GM12891 (cell line): ENCODE measurements at places on chromosomes 5 and 9.

GRCh38 chr9:80763536-80763935 is 925.8 kb downstream of the TLE1 start:
- DNase-seq, result no peak

- DNase-seq, result no peak
Measured at GRCh38 chr9:123238365-123238764, 30.0 kb downstream of the STRBP start.

GRCh38 chr5:38131686-38132085 is 126.7 kb upstream of the EGFLAM start:
- no peak for DNase-seq

DNA sequence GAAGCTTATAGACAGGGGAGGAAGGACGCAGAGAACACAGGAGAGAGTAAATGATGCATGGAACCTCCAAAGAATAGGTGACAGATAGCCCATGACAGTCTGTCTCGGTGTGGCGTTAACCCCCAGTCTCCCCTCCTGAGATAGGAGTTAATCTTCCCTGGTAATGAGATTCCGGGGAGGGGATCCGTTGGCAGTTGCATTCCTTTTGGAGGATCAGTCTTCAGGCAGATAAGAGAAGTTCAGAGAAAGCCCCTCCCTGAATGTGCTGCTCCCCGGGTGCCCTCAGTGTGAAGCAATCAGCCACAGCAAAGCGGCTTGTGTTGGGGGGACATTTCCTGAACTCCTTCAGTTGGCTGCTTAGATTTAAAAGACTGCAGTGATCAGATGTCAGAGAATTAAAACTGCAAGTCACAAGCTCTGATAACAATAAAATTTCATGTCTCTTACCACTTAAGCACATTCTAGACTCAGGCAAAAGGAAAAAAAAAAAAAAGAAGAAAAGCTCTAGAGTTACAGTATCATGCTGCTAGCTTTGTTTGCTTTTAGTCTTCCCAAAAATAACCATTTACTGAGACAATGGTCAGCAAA is 121.1 kb downstream of the EGFLAM start:
- no peak for DNase-seq

- DNase-seq, result no peak
Measured at GRCh38 chr9:95826183-95826838, 49.2 kb upstream of the ERCC6L2 start.

DNA sequence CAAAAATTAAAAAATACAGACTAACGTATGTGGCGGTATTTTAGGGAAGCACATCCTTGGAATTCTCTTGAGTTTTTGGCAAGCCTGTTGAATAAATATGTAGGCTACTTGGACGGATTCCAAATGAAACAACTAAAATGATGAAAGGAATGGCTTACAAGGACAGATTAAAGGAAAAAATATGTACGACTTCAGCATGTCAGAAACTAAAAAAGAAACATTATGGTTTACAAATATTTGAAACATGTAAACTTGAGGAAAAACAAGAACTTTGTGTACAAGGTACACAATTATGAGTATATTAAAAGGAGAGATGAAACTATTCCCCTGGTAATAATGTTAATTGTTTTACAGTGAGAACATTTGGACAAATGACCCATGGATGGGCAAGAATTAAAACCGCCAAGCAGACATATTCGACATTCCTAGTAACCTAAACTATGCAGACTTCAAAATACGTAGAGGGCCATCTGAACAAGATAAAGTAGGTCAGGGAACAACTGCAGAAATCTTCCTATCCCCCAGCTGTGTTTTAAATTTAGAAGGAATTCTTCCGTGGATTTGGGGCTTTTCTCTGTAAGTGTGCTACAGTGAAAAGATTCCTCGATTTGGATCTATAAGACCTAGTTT is 12.5 kb downstream of the EDIL3 start:
- DNase-seq, result no peak

DNA sequence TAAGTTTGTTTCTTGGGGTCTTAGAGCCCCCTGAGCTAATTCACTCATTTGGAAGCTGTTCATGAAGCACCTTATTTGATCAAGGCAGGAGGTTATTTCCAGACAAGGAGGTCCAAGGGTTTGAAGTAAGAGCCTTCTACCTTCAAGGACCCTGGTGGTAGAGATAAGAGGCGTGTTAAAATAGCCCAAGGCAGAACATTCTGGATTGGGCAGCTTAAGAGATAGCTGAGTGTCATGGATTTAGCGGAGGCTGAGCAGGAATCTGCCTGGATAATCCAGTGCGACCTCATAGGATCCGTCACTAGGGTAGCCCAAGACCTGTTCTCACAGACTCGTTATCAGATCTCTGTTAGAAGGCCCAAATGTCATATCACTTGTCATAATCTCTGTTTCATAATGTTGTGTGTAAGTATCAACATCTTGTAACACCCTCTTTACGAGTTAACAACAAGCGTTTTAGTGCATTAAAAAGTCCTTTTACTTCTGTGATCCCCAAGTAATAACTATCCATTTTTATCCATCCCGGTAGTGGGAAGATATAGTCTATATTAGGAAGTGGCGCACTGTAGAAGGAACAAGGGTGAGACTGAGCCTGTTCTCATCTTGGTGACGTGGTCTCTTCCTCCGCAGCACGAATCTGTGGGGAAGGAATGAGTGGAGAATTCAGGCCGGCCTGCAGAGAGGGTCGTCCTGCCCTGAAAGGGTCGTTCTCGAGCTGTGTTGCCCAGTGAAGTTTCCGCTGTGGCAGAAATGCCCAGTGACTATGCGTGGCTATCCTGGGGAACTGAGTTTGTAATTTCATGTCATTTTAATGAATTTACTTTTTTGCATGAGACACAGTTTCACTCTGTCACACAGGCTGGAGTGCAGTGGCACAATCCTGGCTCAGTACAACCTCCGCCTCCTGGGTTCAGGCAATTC is 28.8 kb downstream of the SLC25A25 start:
- no peak for DNase-seq

DNA sequence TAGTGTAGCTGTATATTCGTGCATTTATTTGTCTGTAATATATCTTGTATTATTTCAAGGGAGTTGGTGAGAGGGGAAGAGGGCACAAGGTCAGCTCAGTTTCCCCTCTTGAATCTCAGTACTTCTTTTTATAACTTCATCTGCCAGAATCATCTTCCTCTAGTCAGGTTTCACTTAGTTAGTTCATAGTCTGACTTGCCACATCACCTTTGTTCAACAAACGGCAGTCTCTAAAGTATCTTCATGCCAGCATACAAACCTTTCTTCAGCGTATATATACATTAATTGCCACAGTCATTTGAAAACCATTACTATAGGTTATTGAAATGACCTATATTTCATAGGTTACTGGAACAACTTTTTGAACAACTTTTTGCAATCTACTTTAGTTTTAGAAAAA is 1.6 kb downstream of the ECM2 start:
- DNase-seq, result no peak

GRCh38 chr9:134005381-134005780 is 13.3 kb upstream of the VAV2 start:
- no peak for DNase-seq

DNA sequence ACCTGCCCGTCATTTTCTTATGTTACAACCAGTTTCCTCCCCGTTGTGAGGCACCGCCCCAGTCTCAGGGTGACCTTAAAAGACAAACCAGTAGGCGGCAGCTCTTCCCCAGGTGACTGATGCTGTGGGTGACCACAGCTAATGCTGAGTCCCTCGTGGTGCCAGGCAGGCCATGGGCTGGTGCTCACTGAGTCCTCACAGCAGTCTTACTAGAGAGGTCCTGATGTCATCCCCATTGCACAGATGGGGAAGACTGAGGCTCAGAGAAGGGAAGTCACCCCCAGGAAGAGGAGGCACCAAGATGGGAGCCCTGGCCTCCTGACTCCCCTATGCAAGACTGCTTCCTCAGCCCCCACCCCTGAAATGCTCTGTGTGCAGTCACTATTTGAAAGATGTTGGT is 978 bp downstream of the CFAP157 start:
- DNase-seq, result peak; percentile 62

DNA sequence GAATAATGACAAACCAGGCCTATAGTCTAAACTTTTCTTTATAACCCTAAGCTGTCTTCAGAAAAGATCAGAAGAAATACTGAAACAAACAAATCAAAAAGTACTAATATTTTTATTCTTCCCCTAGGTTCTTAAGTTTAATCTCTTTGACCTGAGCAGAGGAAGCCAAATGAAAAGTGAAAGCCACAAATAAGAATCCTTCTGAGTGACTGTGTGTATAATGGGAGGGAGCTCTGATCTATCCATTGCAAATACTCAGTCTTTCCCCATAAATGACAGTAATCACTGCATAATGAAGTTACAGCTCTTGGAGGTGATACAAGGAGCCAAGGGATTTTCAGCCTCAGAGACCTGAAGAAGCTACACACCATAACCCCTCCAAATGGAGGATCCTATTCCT is 126.9 kb upstream of the ATP10B start:
- no peak for DNase-seq

GRCh38 chr5:17187786-17188170 is 29.7 kb upstream of the BASP1 start:
- DNase-seq, result no peak

DNA sequence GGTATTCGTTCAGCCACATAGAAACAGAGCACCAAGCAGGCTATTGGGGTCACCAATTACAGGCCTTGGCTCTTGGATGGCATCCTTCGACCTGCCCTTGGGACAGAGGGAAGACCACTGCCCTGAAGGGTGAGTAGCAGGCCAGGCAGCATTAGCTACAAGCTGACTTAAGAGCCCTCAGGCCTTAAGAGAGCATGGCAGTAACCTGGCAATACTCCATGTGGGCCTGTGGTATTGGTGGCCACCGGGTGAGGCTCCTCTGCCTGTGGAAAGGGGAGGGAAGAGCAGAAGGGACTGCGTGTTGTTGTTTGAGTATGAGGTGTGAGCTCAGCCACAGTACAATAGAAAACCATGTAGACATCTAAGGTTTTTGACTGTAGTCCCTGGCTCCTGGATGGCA is 170.6 kb downstream of the MCTP1 start:
- no peak for DNase-seq

DNA sequence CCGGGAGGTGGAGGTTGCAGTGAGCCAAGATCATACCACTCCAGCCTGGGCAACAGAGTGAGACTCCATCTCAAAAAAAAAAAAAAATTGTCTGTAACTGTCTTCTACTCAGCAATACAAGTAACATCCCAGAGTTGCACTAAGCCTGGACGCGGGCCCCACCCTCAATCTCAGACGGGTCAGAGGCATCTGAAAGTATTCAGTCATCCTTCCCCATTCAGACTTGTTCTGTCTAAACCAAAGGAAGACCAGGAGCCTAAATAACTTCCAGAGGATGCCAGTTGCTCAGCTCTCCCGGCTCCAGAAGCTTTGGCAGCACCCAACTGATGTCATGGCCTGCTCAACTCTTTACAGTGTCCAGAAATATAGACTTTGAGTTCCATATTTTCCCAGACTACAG is 218.6 kb downstream of the AUH start:
- DNase-seq, result no peak

DNA sequence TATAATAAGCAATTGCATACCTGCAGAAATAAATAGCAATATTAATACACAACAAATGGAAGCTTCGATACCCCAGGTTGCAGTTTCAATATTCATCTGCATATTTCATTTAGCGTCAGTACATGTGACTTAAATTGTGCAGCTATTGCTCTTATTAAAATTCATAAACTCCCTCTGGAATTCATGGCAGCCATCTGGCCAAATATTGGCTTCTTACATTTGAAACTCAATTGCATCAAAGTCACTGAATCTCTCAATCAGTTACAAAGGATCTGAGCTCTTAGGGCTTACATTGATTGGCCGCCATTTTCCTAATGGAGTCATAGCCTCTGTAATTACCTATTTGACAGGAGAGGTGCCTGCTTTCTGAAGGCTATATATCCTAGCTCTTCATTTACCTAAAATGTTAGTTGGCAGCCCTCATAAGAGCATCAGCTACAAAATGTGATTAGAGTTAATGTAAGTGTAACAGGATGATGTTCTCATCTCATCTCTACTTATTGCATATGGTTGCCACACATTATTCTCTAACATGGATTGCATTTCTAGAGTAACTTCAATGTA is 453.5 kb downstream of the CAAP1 start:
- DNase-seq, result no peak

GRCh38 chr9:90046317-90046861 is 441.6 kb downstream of the GADD45G start:
- DNase-seq, result no peak

DNA sequence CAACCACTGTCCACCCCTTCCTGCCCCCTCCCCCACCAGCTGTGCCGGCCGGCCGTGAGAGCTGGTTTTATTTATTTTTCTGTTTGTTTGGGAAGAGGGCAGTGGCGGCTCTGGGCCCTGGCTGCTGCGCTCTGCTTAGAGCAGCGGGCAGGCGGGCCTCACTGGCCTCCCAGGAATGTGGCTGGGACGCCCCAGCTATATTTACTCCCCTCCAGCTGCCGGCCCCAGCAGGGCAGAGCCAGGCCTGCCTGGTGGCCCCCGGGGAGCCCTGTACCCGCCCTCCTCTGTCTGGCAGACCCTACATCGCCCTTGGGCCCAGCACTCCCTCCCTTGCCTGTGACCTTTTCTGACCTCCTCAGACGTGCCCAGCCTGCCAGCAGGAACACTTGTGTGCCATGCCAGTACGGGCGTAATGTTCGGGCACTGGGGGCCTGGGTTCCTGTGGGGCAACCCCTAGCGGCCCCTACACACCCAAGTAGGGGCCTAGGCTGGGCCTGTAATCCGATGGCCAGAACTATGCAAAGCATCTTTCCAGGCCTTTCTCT is 7.7 kb downstream of the CXXC5 start:
- no peak for DNase-seq

GRCh38 chr9:33719581-33720374 is 75.6 kb upstream of the PRSS3 start:
- no peak for DNase-seq

- DNase-seq, result no peak
Measured at GRCh38 chr5:61951295-61951694, 354.7 kb upstream of the KIF2A start.

- DNase-seq, result no peak
Measured at GRCh38 chr9:90526386-90526785, 116.2 kb downstream of the DIRAS2 start.

- DNase-seq, result no peak
Measured at GRCh38 chr9:123487944-123488548, 132.0 kb downstream of the CRB2 start.

DNA sequence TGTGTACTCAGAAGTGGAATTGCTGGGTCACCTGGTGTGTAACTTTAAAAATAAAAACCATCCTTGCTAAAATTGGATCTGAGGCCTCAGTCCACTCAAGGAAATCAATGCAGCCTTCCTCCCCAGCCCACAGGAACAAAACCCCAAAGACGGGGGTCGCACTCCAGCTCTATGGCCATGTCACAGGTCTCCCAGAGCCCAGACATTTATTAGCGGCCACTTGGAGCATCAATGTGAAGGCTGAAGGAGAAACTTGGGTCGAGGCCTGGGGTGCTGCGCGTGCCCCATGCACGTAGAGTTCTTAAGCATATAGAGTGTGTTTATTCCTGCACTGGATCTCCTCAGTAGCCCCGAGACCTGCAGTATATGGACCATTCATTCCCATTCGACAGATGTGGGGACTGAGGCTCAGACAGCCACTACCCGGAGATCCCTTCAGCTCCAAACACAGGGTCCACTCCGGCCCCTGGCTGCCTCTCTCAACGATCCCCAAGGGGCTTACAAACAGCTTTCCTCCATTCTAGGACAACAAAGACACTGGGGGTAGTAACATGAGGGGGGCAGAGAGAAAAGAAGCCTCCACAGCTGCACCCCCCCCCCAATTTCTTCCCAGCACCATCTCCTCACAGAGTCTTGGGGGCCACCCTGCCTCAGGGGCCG is 14.3 kb upstream of the OLFM1 start:
- no peak for DNase-seq
